Glutamatergic neuron (in vitro differentiated cells): ENCODE measurements at places on chromosomes 7 and 10. TPM values are rescaled to one million over a fixed set of nuclear protein-coding genes. Genes with fewer than 3 reads are reported as not detected.

MNX1 gene
- 0.59 TPM for total RNA-seq

- no peak overlapping the region for H3K27ac ChIP-seq
- peaks cover 12% of the 10 kb centered on the region for H3K27me3 ChIP-seq
- H3K36me3 ChIP-seq = no peaks in the 10 kb centered on the region
These were observed 6.7 kb downstream of the ATP6V1F start for GRCh38 chr7:128869138-128869943.

ITPRIP gene
- total RNA-seq = 19.8 TPM

- no peak overlapping the region for H3K4me3 ChIP-seq
- peaks cover 5% of the 10 kb centered on the region for H3K27me3 ChIP-seq
- peaks cover 12% of the 10 kb centered on the region for H3K4me1 ChIP-seq
- peaks cover 4% of the 10 kb centered on the region for H3K36me3 ChIP-seq
These were observed 218.4 kb upstream of the ZNF32 start for GRCh38 chr10:43867113-43867512.

FAM25A gene
- total RNA-seq = not detected

DNA sequence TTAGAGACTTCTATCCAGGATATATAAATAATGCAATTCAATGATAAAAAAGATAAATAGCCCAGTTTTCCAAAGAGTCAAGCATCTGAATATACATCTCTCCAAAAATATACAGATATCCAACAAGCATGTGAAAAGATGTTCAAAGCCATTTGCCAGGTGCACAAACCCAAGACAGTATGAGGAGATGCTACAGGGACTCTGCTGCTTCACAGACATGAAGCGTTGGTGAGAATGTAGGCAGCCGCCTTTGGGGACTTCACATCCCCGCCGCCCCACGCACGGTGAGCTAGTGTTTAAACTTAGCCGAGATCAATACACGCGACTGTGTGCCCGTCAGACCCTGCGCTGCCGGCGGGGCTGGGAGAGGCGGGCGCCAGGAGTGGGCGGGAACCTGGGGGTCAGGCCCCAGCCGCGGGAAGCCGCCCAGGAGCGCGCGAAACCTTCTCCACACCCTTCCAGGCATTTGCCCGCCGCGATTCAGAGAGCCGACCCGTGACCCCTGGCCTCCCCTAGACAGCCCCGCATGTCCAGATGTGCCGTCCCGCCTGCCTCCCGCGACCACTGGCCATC is 927 bp upstream of the ALOX5 start:
- H3K27ac ChIP-seq = no peak overlapping the region
- DNase-seq = peak; percentile 34
- H3K4me3 ChIP-seq = peak overlapping the region; percentile 85
- peaks cover 3% of the 10 kb centered on the region for H3K4me1 ChIP-seq

GRCh38 chr10:103692436-103692951 is 162.9 kb downstream of the SH3PXD2A start:
- H3K36me3 ChIP-seq = no peaks in the 10 kb centered on the region
- H3K4me1 ChIP-seq = peaks cover 18% of the 10 kb centered on the region
- H3K4me3 ChIP-seq = peak overlapping the region; percentile 59
- peaks cover 16% of the 10 kb centered on the region for H3K27me3 ChIP-seq
- H3K27ac ChIP-seq = no peak overlapping the region

TACR2 gene
- not detected for total RNA-seq

DNA sequence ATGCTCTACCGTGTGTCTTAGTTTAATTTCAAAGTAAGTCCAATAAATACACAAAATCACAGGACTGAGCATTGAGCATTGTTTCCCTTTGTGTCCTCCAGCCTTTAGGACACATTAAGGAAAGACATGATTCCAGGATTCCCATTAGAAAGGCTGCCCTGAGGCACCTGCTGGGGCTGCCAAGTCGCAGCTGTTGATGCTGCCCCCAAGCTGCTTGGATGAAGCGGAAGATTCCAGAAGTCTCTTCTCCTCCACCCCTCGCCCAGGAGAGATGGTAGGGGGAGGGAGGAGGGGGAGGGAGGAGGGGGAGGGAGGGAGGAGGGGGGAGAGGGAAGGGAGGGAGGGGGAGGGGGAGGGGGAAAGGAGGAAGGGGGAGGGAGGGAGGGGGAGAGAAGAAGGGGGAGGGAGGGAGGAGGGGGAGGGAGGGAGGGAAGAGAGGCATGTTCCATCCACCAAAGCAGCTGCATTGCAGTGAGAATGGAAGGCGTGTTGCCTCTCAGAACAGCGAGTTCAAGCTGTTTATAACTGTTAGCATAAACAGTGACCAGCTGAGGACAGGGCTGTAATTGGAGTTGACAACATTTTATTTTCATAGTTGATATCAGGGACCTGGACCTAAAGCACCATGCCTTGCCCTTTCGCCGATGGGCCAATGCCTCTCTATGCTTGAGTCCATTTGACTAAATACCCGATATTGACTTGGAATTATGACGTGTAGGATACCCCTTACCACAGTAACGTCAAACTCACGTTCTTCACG is 67.3 kb downstream of the DIP2C start:
- no peak for DNase-seq
- peaks cover 30% of the 10 kb centered on the region for H3K27me3 ChIP-seq
- peak overlapping the region; percentile 82 for H3K27ac ChIP-seq
- H3K4me3 ChIP-seq = no peak overlapping the region
- H3K36me3 ChIP-seq = no peaks in the 10 kb centered on the region

DNA sequence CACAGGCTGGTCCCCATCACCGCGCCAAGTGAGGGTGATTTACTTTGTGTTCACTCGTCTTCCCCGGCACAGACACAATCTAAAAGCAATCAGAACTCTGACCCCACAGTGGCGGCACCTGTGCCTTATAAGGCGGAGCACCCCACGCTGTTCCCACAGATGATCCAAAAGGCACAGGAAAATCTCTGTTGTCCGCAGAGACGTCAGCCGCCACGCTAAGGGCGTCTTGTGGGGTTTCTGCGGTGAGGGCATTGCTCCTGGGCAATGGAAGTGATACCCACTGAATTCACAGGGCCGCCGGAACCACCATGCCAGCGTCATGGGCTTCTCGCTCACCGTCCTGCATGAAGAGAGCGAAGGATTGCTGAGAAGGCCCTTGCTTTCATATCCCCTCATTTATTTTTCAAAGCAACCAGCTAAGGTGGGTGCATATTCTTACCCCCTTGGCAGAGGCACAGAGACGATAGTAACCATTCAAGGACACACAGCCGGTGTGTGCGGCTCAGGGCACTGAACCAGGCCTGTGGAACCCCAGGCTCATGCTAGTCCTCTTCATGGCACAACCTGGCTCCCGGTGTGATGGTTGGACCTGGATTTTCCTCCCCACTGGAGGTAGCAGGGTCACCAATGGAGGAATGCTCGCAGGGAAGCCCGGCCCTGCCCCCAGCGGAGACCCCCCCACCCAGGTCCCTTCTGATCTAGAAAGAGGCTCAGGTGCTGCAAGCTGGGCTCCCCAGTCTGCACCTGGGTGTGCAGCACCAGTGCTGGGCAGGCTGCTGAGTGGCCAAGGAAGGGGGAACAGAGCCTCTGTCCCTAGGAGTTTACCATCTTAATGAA is 279.0 kb downstream of the TCERG1L start:
- no peak for DNase-seq
- no peaks in the 10 kb centered on the region for H3K4me1 ChIP-seq
- no peak overlapping the region for H3K27ac ChIP-seq
- H3K36me3 ChIP-seq = no peaks in the 10 kb centered on the region
- no peak overlapping the region for H3K4me3 ChIP-seq

DNA sequence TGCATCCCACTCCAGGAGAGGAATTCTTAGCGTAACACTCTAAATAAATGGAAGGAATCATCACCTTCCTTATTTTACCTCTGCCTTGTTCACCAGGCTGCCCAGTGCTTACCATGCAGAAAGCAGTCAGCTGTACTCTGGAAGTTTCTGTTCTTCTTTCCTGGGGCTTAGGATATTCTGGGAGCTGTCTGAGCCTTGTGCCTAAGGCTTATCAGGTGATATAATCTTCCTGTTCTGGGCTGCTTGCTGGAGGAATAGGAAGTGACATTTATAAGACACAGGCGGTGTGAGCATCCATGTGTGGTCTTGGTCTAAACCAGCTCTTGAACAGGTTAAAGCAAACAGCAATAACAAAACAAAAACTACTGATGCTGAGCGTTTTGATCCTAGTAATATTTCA is 13.5 kb downstream of the KCTD7 start:
- no peak overlapping the region for H3K27ac ChIP-seq
- peaks cover 5% of the 10 kb centered on the region for H3K36me3 ChIP-seq
- no peak for DNase-seq
- no peak overlapping the region for H3K4me3 ChIP-seq

SP8 gene
- not detected for total RNA-seq

CHN2 gene
- 63.2 TPM for total RNA-seq

DNA sequence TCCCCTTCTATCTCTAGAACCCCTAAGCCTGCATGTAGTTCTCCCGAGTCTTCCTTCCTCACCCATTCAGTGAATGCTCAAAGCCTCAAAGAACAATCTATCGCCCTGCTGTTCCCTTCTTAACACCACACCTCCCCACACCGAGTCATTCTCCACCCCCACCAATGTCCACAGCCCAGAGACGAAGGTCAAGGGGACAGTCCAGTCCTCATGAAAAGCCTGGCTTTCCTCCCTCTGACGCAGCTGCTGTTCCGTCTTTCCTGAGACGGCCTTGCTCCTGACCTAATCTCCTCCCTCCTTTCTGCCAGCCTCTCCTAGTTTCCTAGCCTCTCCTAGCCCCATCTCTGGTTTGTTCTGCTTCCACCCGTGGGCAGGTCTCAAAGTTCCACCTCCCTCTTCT is 9.2 kb downstream of the MOSPD3 start:
- H3K27me3 ChIP-seq = peaks cover 11% of the 10 kb centered on the region
- no peaks in the 10 kb centered on the region for H3K4me1 ChIP-seq
- peak overlapping the region; percentile 13 for H3K4me3 ChIP-seq
- peaks cover 5% of the 10 kb centered on the region for H3K36me3 ChIP-seq
- no peak for DNase-seq
- peak overlapping the region; percentile 9 for H3K27ac ChIP-seq

GRCh38 chr7:4132221-4132620 is 549.9 kb upstream of the FOXK1 start:
- no peak overlapping the region for H3K4me3 ChIP-seq
- peaks cover 17% of the 10 kb centered on the region for H3K27me3 ChIP-seq

NAT16 gene
- 2.4 TPM for total RNA-seq

DNA sequence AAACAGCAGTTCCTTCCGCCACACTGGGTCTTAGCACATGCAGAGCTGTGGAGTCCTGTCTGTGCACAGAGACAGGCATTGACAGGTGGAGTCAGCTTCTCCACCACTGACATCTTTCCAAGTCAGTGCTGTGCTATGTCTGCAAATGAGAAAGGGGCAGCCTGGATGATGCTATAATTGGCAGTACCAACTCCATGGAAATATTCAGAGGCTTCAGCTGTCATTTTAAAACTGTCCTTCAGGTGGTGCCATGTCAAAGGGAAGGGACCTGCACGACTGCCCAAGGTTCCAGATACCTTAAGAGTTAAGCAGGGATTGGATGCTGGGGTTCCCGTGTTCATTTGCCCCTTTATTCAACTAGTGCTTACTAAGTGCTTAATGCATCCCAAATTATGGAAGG is 258.0 kb upstream of the PRKCQ start:
- H3K4me3 ChIP-seq = no peak overlapping the region
- H3K27me3 ChIP-seq = no peaks in the 10 kb centered on the region
- no peaks in the 10 kb centered on the region for H3K36me3 ChIP-seq
- DNase-seq = no peak
- no peak overlapping the region for H3K27ac ChIP-seq
- peaks cover 2% of the 10 kb centered on the region for H3K4me1 ChIP-seq

DNA sequence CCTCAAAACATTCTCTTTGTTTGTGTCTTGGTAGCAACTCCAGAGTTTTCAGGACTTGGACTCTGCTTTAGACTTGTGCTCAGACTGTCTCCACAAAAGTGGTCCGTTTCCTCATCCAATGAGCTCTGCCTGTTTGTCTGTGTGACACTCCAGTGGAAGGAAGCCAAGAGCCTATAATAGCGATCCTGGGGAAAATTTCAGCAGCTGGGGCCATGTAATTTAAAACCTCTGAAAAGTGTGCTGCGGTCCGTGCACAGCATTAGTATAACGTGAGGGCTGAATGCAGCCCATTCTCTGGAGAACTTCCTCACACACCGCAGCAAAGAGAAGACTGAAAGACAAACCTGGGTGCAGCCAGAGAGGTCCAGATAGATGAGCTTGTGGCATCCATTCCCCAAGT is at the start of gene LRRC17:
Gene LRRC17, plus strand, starts transcription at position 259 of the 400 bp plus-strand sequence. CDS start 20,914 bp downstream, outside the sequence.
- no peaks in the 10 kb centered on the region for H3K27me3 ChIP-seq
- H3K27ac ChIP-seq = no peak within 1 kb of the TSS
- peak within 1 kb of the TSS; percentile 12 for H3K4me3 ChIP-seq

- H3K4me1 ChIP-seq = peaks cover 60% of the 10 kb centered on the region
- peaks cover 12% of the 10 kb centered on the region for H3K27me3 ChIP-seq
- peak overlapping the region; percentile 71 for H3K4me3 ChIP-seq
- H3K36me3 ChIP-seq = peaks cover 4% of the 10 kb centered on the region
These were observed 111.0 kb upstream of the ANLN start for GRCh38 chr7:36278620-36279172.

DNA sequence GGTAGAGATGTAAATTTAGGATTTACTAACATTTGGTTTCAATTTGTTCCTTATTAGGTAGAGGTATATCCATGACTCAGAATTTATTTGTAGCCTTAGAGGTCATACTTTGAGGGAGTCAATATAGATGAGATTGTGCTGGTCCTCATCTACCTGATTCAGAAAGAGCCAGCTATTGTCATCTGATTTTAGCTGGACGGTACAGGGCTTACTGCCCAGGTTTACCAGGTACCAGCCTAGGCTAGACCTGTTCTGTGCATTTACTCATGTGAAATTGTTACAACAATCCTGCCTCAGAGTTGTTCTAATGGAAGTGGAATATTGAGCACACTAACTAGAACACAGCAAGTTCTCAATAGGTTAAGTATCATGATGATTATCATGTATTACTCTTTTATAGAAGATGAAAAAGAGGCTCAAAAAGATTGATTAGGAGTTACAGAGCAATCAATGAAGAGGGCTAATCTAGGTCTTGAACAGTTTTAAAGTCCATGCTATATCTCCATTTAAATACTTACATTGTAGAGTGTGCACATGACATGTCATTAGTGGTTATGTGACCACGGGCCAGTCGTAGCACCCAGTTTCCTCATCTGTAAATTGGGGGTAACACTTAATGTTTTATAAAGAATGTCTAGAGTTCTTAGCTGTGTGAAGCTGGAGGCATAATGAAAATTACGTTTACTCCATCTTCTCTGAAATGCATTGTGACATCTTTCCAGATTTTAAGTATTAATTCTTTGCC is 42.1 kb downstream of the TRIM24 start:
- no peak overlapping the region for H3K4me3 ChIP-seq
- H3K4me1 ChIP-seq = peaks cover 37% of the 10 kb centered on the region
- peak overlapping the region; percentile 26 for H3K27ac ChIP-seq
- no peak for DNase-seq
- no peaks in the 10 kb centered on the region for H3K36me3 ChIP-seq
- H3K27me3 ChIP-seq = peaks cover 3% of the 10 kb centered on the region

PPP1R17 gene
- total RNA-seq = 657 TPM

DLG5 gene
- total RNA-seq = 35.5 TPM

GRCh38 chr10:70673043-70673928 is 980 bp downstream of the ADAMTS14 start:
- peak overlapping the region; percentile 84 for H3K4me3 ChIP-seq
- peak; percentile 47 for DNase-seq
- peaks cover 32% of the 10 kb centered on the region for H3K4me1 ChIP-seq
- H3K36me3 ChIP-seq = peaks cover 7% of the 10 kb centered on the region
- H3K27me3 ChIP-seq = peaks cover 7% of the 10 kb centered on the region
- H3K27ac ChIP-seq = peak overlapping the region; percentile 91

UCMA gene
- not detected for total RNA-seq

- H3K27me3 ChIP-seq = peaks cover 2% of the 10 kb centered on the region
- DNase-seq = no peak
- H3K4me1 ChIP-seq = no peaks in the 10 kb centered on the region
- H3K4me3 ChIP-seq = no peak overlapping the region
- no peak overlapping the region for H3K27ac ChIP-seq
These were observed 434.1 kb downstream of the DNAJB9 start for GRCh38 chr7:109003742-109004141.

GHRHR gene
- not detected for total RNA-seq

THSD7A gene
- total RNA-seq = 211 TPM

LIPN gene
- not detected for total RNA-seq
